ENCODE measurements at places on chromosomes 4 and X. TPM values are rescaled to one million over a fixed set of nuclear protein-coding genes. Genes with fewer than 3 reads are reported as not detected.

- DNase-seq = no peak
Observed at GRCh38 chr4:8270912-8271815, 1.6 kb downstream of the HTRA3 start.

DNA sequence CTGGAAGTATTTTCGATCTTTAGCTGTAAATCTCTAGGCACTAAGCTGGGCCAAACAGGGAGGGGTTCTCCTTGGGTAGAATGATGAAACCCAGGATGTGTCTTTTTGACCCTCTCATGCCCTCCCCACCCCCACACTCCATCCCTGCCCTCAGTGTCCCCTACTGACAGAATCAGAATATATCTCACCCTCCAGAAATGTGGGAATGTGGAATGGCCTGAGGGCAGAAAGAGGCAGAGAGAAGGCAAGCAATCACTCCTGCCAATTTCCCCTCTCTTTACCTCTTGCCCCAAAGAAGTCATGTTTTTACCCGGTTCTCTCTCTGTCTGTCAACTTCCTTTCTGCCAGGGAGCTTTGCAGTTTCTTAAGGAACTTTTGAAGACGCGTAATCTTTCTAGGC lies 34.4 kb downstream of the RAP2C start:
- no peak for DNase-seq

DNA sequence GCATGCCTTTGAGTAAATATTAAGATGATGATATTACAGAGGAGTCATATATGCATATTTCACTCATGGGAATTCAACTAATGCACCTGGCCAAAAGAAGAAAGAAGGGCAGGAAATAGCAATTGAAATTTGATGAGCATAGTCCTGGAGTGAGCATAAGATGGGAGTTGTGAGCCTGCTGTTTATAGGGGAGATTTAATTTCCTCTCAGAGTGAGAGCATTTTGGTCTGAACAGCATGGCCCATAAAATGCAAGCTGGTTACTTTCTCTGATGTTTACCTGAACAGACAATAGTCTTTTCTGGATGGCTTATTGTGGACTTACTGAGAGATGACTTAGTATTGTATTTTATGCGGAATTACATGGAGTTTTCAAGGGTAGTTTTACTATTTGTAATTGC lies 53.6 kb downstream of the FHIP1A start:
- no peak for DNase-seq

DNA sequence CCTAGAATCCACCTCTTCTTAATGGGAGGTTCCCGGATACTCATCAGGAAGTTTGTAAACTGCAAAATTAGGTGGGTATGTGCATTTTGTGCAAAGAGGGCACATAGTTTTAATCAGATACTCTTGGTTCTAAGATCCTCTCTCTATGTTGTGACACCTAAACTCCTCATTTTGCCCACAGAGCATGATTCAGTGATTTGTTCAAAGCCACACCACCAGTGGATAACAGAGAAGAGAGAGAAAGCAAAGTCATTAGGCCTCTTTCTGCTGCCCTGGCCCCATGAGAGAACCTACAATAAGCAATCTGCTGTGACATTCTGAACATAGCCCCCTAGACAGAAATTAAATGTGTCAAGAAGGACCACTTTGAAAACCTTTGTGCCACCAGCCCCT lies 72.3 kb upstream of the STIM2 start:
- DNase-seq = no peak

The SPINK2 gene
- total RNA-seq = not detected

GRCh38 chr4:56250776-56251175 lies 136.5 kb downstream of the AASDH start:
- no peak for DNase-seq

DNA sequence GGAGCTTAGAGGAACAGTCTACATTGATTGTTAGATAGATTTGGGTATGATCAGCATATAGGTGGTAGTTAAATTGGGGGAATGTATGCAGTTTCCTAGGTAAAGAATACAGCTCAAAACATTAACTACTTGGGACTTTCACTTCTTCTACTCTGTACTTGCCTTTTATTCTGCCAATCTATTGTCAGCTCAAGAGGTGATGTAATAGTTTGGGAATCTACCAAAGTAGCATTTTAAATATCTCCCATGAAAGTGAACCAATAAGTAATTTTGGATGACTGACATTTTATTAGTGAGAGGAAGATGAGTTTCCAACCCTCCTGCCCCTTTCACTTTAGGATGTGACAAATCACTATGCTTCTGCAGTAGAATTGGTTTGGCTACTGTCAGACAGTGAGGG lies 43.4 kb downstream of the NUDT6 start:
- DNase-seq = no peak

The MGARP gene
- total RNA-seq = not detected

- no peak for DNase-seq
Observed at GRCh38 chrX:7690842-7691241, 152.1 kb upstream of the VCX start.

DNA sequence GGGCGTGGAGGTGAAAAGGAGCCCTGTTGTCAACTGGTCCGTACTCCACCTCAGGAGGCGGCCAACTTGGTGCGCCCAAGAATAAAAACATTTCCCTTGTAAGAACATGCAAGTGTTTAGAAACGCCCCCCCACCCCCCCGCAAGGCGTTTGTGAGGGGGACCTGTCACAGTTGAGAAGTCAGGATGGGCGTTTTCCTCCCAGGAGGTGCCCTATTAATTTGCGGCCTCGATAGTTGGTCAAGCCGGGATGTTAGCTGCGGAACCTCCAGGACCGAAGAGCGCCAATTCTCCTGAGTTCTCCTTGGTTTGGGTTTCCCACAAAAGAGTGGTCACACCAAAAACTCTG lies 651 bp upstream of the SAP30 start:
- peak; percentile 22 for DNase-seq

GRCh38 chrX:118026631-118027030 lies 90.0 kb downstream of the KLHL13 start:
- DNase-seq = no peak

GRCh38 chr4:40749717-40750460 lies at the start of gene NSUN7:
Gene NSUN7, plus strand, starts transcription at chr4:40749955. Its CDS starts 739 bp downstream, at chr4:40750694.
- peak; percentile 10 for DNase-seq

The PDGFC gene
- not detected for total RNA-seq

DNA sequence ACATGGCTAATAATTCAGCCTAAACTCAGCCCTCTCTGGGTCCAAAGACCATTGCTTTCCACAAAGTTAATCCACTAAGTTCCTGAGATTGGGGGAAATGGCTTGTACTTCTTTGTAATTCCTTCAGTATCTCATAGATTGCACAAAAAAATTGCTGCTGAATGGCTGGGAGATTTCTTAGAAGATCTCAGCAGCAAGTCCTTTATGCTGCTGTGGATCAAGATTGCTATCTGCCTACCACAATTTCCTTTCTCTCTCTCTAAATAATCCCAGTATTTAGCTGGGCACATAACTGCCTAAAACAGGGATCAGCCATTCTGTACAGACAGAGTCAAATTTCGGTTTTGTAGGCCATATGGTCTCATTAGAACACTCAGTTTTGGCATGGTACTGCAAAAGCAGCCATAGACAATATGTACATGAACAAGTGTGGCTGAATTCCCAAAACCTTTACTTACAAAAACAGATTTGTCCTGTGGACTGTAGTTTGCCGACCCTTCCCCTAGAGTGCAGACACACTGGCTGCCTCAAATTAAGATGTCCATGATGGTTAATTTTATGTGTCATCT lies 18.5 kb upstream of the HOPX start:
- no peak for DNase-seq

The ATP7A gene
- total RNA-seq = 6.1 TPM

The PGAM4 gene
- total RNA-seq = 0.47 TPM

The GPR50 gene
- not detected for total RNA-seq

DNA sequence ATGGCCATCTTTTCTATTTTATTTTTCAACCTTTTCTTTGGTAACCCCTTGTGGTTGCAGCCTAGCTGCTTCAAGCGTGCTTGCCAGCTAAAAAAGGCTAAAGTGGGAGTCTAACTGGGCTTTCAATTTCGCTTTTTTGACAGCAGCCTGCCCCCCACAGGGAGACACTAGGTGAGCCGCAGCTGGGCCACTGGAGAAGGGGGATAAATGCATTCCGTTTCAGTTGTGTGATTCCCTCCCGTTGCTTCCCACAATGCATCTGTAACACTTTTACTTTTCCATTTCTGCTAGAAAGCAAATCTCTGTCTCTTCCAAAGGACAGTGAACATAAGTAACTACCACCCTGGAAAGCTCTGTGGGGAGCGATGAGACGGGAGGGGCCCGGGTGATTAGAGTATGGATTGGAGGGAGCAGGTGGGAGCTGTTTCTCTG lies 86.3 kb upstream of the RAPGEF2 start:
- DNase-seq = no peak

The BLTP1 gene
- total RNA-seq = 30.8 TPM

DNA sequence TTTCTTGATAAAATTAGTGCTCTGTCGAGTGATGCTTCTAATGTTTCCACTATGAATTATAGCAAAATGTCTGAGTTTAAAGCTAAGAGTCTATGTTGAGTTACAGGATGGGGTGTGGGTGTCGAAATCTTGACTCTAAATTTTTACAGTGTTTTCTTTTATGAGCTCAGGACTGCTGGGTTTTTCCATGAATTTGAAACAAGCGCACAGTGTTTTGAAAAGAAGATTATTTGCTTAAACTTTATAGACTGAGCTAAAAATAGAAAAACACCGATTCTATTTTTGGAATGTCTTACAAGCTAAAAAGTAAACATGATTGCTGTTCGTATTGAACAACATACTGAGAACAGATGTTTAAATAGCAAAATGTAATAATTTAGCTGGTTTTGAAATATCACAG lies 7.5 kb downstream of the PTTG2 start:
- DNase-seq = no peak

The NRK gene
- not detected for total RNA-seq

GRCh38 chr4:72505314-72505744 lies 63.7 kb downstream of the ADAMTS3 start:
- DNase-seq = no peak

The FAT1 gene
- total RNA-seq = 0.15 TPM

DNA sequence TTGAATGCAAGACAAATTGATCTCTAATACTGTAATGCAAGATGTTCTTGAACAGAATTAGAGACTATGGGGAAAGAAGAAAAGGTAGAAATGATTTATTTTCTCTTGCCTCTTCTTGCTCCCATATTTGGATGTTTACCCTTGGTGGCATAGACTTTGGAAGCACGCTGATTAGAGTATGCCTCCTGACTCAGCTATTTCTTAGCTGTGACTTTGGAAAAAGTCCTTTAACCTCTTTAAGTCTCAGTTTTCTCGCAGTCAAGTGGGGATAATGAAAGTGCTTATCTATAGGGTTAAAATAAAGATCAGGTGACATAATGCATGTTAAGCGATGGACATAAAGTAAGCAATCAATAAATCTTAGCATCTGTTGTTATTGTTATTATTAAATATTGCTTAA lies 545.5 kb downstream of the GLUD2 start:
- no peak for DNase-seq

The CSAG3 gene
- 0.78 TPM for total RNA-seq

Data from activated T-helper 1 cell treated with anti-CD3 and anti-CD28 coated beads, Interleukin-12 subunit alpha, Interleukin-12 subunit beta, Interleukin-2, Interleukin-4 antibody, amounts not matched to agents 30 ng/mL and 10 ng/mL and 1 ng/mL, durations not matched to agents 14 hours and 24 hours and 36 hours (primary cell).